EH (cell line): ENCODE measurements at places on chromosomes 2 and 18.
A peak's percentile ranks its signal among the peaks of the same experiment; 100 is the strongest.

DNA sequence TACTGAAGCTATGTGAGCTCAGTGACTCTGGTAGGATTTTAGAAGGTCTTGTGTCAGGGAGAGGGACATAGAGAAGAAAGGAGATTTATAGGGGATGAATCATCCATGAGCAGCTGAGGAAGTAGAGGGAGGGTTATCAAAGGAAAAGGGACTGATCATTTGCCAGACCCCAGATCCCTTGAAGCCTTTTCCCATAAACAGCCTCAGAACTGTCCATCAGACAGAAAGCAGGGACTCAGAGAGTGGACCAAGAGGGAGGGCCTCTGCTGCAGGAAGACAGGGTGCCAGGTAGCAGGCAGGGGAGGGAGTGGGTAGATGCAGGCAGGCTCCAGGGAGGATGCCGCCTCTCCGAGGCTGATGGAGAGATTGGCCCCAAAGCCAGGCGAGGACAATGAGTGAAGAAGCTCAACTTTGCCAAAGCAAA, 133.9 kb downstream of the TNS1 start:
- peak; percentile 85 for DNase-seq

DNA sequence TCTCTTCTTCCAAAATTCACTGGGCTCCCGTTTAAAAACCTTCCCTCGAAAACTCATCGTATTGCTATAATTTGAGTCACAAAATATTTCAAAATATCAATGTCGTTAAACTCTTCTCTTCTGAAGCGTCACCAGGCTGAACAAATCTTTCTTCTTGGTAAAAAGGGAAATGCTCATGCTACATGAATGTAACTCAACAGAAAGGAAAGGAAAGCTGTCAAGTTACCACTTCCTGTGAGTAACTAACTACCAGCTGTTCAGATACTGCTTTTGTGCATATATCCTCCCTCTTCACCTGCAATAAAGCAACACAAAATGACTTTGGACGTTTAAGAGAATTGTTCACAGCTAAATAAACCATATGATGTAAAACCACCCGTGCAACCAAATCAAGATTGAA, 95.4 kb downstream of the DOCK10 start:
- peak; percentile 84 for DNase-seq

DNA sequence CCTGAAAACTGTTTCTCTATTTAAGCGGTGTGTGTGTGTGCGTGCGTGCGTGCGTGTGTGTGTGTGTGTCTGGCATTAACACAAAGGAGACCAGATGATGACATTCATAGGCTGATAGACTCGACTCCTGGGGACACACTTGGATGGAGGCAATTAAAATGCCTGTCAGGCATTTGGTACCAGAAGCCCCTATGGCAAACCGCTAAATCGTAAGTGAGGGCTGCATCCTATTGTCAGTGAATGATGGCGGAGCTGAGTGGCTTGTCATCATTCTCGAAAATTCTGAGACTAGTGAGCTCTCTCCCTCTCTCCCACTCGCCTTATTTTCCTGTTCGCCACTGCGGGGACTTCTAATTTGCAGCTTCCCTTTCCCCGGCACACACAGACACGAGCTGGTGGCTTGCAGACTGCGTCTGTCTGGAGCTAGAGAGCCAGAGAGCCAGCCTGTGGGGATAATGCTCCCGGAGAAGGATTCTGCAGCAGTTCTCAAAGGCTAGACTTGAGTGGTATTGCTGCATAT, 155.4 kb downstream of the MAP2 start:
- DNase-seq: peak; percentile 36

GRCh38 chr18:33924576-33924975, 300.1 kb downstream of the NOL4 start:
- DNase-seq: no peak

- DNase-seq: no peak
Observed at GRCh38 chr2:72261076-72261475, 113.4 kb upstream of the CYP26B1 start.

GRCh38 chr18:6405237-6406074, 9.3 kb downstream of the L3MBTL4 start:
- peak; percentile 8 for DNase-seq

DNA sequence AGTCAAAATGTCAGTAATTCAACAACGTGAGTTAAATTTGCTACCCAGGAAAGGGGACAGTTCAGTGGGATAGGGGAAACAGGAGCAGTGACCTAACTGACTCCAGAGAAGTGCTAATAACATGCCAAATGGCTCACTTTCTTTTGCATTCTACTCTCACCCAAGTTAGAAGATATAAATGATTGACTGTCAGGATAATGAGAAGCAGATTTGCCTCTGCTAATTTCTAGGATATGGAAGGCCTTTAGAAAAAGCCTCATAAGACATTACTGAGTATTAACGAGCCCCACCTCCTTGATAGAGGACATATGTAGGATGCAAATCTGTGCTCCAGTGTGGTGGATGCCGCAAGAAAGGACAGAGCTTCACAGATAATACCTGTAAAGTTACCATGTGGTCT, 318.6 kb upstream of the NT5C1B start:
- DNase-seq: no peak

GRCh38 chr2:121104721-121105141, 180.3 kb downstream of the TFCP2L1 start:
- DNase-seq: peak; percentile 54

- DNase-seq: no peak
Observed at GRCh38 chr18:62612776-62613175, 90.0 kb downstream of the ZCCHC2 start.

GRCh38 chr2:220188031-220188430, 560.6 kb downstream of the SLC4A3 start:
- peak; percentile 85 for DNase-seq

GRCh38 chr18:79738581-79739439, 58.9 kb upstream of the KCNG2 start:
- DNase-seq: no peak

DNA sequence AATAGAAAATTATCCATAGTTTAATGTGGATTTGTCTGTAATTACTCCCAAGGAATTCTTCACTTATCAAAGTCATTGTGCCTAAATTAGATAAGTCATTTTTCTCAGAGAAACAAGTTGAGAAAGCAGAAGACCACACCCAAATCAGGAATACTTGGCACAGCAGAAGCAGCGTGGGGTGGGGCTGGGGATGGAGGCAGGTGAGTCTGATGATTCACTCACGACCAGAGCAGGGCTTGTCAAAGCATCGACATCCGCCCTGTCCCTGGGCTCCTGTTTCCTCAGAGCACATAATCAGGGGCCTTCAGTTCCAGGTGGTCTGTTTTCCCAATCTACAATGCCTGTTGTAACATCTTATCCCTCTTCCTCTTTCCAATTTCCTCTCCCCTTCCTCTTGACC, 31.5 kb upstream of the COLEC12 start:
- DNase-seq: no peak

GRCh38 chr2:85577386-85578242, at the start of gene VAMP8:
VAMP8 (plus strand) TSS chr2:85577586; CDS start chr2:85577647, 61 bp downstream.
- DNase-seq: no peak

DNA sequence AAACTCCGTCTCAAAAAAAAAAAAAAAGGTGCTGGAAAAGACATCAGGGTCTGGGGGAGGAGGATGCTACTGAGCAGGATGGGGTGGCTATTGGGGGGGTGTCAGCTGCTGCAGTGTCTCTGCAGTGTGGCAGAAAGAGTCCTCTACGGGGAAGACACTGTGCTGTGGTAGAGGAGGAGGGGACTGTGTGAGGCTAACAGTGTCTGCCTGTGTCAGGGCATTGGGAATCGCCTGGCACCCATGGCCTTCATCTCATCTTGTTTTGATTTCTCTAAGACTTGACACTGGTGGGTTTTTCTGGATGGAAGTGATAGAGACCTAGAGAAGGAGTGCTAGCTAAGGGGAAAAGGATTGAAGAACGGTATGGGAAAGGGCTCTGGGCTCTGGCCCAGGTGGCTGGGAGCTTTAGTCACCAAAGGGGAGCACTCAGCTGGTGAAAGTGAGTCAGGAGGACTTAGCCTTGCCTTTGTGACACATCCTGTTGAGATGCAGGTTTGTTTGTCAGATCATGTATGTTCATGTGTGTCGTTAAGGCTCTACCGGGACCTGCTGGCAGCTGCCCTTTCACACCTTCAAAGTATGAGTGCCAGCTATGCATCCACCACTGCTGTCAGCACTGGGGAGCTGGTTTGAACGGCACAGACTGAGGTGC, 58.0 kb downstream of the FARP2 start:
- DNase-seq: no peak

DNA sequence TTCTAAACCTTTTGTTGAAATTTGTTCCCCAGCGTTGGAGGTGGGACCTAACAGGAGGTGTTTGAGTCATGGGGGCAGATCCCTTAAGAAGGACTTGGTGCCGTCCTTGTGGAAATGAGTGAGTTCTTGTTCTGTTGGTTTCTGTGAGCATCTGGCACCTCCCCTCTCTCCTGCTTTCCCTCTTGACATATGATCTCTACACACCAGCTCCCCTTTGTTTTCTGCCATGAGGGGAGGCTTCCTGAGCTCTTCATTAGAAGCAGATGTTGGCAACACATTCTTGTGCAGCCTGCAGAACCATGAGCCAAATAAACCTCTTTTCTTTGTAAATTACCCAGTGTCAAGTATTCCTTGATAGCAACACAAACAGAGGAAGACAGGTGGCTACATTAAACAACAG, 23.8 kb downstream of the NABP1 start:
- peak; percentile 41 for DNase-seq

DNA sequence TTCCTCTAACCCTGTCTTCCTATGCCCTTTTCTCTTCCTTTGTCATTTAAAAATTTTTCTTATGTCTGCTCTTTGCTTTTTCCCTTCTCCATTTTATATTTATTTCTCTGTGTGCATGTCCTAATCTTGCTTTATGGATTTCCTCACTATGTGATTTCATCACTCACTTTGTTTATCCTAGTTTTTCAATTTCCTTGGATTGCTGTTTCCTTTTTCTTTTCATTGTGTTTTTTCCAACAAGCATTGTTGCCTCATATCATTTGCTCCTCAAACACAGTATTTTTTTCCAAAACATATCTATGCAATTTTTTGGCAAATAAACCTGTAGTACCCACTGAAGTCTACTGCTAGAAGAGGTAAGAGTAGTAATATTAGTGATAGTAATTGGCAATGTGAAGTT, 67.4 kb upstream of the PNPT1 start:
- no peak for DNase-seq

DNA sequence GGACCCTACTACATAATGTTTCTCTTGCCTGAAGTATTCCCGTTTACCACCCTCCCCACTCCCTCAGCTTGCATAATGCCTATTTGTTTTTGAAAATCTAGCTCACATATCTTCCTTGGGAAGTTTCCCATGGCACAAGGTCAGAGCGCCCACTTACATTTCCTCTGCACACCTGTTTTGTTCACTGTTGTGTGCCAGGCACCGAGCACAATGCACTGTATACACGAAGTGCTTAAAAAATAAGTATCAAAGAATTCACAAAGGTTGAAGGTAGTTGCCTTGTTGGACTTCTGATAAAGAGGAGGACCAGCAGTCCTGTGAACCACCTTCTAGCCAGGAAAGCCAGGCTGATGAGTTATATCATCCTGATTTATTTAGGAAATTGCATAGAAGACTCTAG, 16.8 kb upstream of the RHOB start:
- DNase-seq: no peak

DNA sequence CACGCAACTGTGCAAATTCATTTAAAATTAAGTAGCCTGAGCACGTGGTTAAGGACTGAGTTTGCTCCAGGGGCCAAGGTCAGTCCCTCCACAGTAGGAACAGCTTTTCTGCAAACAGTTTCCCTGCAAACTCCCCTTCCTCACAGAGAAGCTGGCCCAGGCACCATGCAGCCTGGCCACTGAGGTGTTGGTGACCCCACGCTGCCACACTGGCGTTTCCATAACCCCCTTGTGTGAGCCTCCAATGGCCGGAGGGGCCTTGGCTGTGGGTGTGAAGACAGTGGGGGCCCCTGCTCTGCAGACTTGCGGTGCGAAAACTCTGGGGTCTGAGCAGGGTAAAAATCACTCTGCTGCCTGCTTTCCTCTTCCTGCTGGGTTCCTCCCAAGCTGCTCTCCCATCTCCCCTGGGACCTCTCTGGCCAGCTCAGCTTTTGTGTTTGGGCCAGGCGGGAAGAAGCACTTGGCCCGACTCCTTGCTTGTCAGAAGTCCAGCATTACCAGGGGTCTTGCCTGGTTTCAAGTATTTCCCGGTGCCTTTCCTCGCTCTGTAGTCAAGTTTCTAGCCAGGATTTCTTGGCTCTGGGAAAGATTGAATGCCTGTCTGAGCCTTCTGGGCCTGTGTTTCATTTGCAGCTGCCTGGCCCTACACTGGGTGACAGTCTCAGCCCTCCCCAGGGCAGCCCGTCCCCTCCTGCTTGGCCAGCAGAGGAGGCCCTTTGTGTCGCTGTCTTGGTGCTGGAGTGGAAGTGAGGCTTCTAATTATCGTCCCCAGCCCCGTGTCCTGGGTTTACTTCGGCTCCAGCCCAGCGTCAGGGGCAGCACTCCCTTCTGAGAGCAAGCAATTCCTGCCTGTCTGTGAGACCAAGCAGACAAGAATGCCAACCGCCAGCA, 131.4 kb upstream of the SLC1A4 start:
- peak; percentile 45 for DNase-seq

GRCh38 chr2:128233790-128234395, 84.8 kb downstream of the HS6ST1 start:
- no peak for DNase-seq

- no peak for DNase-seq
Observed at GRCh38 chr18:38648179-38648578, 1082.6 kb upstream of the CELF4 start.

GRCh38 chr18:3653263-3653850, 203.4 kb downstream of the TGIF1 start:
- DNase-seq: no peak

DNA sequence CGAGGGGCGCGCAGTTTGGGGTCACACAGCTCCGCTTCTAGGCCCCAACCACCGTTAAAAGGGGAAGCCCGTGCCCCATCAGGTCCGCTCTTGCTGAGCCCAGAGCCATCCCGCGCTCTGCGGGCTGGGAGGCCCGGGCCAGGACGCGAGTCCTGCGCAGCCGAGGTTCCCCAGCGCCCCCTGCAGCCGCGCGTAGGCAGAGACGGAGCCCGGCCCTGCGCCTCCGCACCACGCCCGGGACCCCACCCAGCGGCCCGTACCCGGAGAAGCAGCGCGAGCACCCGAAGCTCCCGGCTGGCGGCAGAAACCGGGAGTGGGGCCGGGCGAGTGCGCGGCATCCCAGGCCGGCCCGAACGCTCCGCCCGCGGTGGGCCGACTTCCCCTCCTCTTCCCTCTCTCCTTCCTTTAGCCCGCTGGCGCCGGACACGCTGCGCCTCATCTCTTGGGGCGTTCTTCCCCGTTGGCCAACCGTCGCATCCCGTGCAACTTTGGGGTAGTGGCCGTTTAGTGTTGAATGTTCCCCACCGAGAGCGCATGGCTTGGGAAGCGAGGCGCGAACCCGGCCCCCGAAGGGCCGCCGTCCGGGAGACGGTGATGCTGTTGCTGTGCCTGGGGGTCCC, at the start of gene ITGA4:
ITGA4 (plus strand) TSS at position 266 of the 620 bp plus-strand sequence; CDS start at position 535, 269 bp downstream.
- peak; percentile 79 for DNase-seq

- DNase-seq: peak; percentile 54
Observed at GRCh38 chr2:48306409-48307284, 223.3 kb upstream of the STON1 start.

- peak; percentile 72 for DNase-seq
Observed at GRCh38 chr2:10009811-10010781, 33.3 kb upstream of the KLF11 start.
